Activated CD4-positive, alpha-beta T cell treated with anti-CD3 and anti-CD28 coated beads for 24 hours (primary cell): ENCODE measurements at places on chromosomes 2 and 18.

DNA sequence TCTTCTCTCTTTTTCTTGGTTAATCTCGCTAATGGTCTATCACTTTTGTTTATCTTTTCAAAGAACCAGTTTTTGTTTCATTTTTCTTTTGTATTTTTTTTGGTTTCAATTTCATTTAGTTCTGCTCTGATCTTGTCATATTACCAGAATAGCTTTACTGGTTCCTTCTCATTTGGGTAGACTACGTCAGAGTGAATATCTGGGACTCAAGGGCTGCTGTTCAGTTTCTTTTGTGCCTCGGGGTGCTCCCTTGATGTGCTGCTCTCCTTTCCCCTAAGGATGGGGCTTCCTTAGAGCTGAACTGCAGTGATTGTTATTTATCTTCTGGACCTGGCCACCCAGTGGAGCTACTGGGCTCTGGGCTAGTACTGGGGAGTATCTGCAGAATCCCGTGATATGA lies 29.4 kb upstream of the IL1RN start:
- no peak for DNase-seq

DNA sequence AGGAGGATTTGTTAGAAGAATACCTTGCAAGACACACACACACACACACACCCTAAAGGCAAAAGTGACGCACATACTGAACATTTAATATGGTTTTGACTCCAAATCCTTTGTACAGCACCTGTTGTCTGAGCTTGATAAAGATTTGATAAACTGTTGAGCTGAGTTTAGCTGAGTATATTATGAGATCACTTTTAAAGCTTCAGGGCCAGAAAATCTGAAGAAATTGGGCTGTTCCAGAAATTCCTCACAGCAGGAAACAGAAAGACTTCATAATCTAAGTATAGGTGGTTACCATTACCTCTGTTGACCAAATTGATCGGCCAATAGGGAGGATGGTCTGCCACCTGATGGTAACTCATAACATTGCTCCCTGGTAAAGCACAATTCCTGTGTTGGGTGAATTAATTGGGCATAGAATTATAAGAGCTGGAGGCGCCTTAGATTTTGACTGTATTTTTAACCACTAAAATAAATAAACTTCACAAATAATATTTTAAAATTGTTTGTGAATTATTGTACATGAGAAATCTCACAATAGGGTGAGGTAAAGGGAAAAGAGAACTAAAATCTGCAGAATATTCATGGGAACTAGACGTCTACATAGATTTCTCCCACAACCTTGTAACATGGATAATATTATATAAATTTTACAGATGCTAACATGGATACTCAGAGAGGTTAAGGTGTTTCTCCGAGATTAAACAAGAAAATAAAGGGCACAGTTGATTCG lies 21.8 kb upstream of the RPIA start:
- no peak for DNase-seq

- no peak for DNase-seq
Measured at GRCh38 chr2:15842758-15843666, 97.3 kb upstream of the MYCN start.

- no peak for DNase-seq
Measured at GRCh38 chr18:53944721-53945120, 279.7 kb downstream of the MBD2 start.

- DNase-seq = no peak
Measured at GRCh38 chr18:13110559-13110958, 108.0 kb upstream of the LDLRAD4 start.

- no peak for DNase-seq
Measured at GRCh38 chr2:119251652-119252051, 28.0 kb downstream of the STEAP3 start.

DNA sequence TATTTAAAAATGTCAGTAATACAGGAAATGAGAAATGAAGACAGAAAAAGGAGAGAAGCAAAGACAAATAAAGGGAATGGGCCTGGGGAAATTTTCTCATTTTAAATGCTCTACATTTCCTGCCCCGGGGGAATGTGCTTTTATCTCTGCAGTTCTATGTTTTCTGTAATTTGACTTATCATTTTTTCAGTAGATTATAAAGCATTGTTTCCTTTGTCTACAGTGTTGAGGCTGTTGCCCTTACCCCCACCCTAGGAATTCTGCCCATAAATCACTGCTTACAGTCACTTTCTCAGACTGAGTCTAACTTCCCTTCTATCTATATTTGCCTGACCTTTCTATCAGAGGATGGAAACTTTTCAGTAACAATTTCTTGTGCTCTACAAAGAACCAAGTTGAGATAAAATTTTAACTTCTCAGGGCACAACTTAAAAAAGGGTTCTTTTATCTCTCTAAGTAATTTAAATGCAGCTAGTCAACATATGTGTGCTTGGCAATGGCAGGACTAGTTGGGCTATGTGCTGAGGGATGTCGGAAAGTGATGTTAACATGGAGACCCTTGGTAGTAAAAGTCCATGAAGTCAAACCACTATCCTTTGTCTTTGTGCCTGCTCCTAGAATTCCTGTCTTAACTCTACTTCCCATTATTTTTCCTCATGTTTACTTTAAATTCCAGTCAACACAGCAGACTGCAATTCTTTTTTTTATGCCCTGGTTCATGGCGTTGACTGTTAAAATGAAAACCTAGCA lies 146.5 kb upstream of the MMADHC start:
- DNase-seq = no peak

DNA sequence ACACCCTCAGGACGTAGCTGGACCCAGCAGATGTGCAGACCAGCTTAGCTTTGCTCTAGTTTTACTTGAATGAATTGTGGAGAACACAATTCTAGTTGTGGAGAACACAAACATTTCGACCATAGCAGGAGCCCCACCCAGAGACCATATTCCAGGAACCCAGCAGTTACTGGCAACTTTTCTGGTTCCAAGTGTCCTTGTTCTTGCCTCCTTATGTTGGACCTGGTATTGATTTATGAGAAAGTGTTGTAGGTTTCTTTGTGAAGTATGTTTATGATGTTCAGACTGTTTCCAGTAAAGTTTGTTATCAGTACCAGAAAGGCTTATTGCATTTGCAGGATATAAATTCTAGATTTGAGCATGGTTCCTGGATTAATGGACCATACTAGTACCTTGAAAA lies 51.0 kb downstream of the LTBP1 start:
- no peak for DNase-seq

GRCh38 chr2:178241844-178242551 lies 47.7 kb downstream of the OSBPL6 start:
- no peak for DNase-seq

DNA sequence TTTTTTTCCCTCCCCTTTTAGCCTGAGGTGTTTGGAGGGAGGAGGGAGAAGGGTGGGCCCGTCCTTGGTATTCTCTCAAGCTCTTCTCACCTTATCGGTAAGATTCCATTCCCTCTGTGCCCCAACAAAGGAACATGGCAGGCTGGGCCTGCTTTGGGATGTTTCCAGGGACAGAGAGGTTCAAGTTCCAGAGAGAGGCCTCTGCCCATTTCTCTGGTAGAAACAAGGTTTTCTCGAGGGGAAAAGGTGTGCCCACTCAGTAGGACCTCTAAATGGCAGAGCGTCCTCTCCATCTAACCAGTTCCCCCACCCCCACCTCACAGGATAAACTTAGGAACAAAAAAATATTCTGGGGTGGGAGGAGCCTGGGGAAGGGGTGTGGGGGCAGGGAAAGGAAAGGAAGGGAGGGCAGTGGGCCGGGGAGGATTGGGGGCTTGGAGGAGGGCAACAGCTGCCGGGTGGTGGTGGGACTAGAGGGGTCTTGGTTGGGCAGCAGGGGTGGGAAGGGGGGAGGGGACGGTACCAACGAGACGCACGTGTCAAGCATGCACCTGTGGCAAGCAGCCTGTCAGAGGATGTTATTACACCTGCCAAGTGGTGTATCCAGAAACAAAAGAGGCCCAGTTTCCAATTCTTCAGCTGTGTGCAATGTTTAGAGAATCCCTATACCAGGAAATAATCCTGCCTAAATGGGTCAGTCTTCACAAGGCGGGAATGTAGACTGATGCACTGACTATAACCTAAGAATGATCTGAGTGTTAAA lies 2.1 kb downstream of the PCBP1 start:
- DNase-seq = no peak

GRCh38 chr18:69647702-69648101 lies 247.0 kb downstream of the DOK6 start:
- no peak for DNase-seq

- DNase-seq = no peak
Measured at GRCh38 chr2:19881221-19881907, 20.4 kb downstream of the TTC32 start.

- no peak for DNase-seq
Measured at GRCh38 chr2:149926149-149926548, 338.6 kb upstream of the MMADHC start.

DNA sequence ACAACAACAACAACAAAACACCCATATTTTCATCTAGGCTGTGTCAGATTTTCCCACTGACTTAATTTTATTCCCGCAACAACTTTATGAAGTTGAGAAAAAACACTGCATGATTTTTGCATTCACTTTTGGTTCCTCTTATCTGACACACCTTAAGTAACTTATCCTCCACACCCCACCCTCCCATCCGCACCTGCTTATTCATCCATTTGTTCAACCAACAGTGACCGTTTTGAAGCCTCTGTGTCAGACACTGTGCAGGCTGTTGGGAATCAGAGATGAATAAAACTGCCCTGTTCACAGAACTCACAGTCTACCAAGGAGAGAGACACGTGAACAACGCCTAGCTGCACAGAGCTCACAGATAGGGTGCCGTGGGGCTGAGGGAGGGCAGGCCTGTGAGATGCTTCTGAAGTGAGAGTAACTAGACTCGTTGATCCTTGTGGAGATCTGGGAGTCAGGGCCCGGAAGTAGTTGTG lies 7.4 kb downstream of the CNNM4 start:
- no peak for DNase-seq

DNA sequence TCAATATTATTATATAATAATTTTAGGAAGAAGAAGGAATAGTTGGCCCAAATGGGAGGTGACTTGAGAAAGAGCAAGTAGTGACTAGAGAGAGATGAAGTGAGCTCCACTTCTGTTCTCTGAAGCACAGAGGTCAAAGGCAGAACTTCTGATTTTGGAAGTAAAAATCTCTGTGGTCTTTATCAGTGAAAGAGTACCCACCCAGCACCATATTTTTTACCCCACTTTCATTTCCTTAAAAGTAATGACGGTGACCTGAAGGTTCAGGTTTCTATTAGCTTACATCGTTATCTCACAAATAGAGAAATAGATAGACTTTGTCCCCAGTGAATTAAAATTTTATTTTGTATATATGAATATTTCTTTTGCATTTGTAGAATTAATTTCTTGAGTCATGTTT lies 95.3 kb downstream of the CDH7 start:
- DNase-seq = no peak

- no peak for DNase-seq
Measured at GRCh38 chr2:3612639-3613523, 18.0 kb downstream of the COLEC11 start.

DNA sequence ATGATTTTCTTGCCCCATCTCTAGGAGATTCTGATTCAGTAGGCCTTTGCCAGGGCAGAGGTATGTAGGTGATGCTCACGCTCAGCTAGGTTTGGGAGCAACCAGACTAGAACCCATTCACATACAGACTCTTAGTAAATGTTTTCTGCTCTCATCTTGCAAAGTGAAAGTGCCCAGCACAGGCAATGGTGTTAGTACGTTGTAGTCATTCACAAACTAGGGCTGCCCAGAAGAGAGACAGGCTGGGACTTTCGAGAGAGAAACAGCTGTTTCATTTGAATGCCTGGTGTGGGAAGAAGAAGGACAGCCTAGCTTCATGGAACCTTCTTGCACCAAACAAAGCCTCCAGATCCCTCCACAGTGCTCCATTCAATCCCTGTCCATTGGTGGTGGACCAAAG lies 19.4 kb downstream of the DDX18 start:
- DNase-seq = no peak

GRCh38 chr2:74066491-74067203 lies 81.1 kb downstream of the BOLA3 start:
- no peak for DNase-seq

- DNase-seq = no peak
Measured at GRCh38 chr2:126356631-126357030, 299.3 kb upstream of the GYPC start.

GRCh38 chr18:50548160-50548559 lies 11.7 kb upstream of the MAPK4 start:
- no peak for DNase-seq

DNA sequence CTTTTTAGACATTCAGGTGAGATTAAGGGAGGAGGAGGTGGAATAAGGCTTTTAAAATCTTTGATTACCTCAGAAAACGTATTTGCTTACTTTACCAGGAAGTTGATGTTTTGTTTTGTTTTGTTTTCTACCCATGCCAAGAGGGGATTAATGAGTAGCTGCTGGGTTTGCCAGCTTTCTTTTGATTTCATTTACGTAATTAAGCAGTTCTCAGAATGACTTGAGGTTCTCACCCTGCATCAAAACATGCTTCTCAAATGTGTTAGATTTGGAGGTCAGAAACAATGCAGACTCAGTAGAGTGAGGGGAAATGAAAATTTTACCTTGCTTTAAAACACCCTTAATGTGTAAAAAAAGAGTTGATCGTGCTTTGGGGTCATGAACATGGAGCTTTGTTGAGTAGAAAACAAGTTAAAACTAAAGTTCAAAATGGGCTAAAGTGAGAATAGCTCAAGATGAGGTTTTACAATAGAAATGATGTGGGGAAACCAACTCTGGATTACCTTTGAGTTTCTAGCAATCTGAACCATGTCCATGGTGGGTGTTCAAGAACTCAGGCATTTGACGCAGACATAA lies 217.1 kb upstream of the EPAS1 start:
- no peak for DNase-seq

GRCh38 chr2:53021292-53021691 lies 746.3 kb upstream of the CHAC2 start:
- DNase-seq = no peak

- DNase-seq = no peak
Measured at GRCh38 chr2:188865681-188866080, 108.5 kb upstream of the COL3A1 start.

- DNase-seq = no peak
Measured at GRCh38 chr18:28792404-28793086, 615.6 kb upstream of the CDH2 start.

GRCh38 chr2:177029501-177029900 lies 183.1 kb upstream of the HNRNPA3 start:
- no peak for DNase-seq

DNA sequence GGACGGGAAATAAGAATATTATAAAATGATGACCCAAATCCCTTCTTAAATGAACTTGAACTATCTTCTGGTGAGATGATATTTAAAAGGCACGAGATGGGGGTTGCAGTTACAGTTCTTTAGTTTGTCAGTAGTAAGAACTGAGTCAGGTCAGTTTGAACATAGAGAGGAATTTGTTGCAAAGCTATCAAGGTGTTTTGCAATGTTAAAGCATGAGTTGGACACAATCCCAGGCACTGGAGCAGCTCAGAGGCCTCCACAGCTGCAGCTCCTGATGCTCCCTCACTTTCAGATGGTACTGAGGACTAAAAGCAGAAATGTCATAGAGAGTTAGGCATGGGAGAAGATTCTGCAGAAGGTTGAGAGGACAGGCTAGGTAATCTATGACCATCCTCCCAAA lies 236.0 kb downstream of the BCL2 start:
- DNase-seq = no peak
